Activated T-cell treated with anti-CD3 and anti-CD28 coated beads, Interleukin-2, amount 50 U/mL, for 72 hours (primary cell): ENCODE measurements at places on chromosomes 11 and 22. TPM values are rescaled to one million over a fixed set of nuclear protein-coding genes. Genes with fewer than 3 reads are reported as not detected.

DNA sequence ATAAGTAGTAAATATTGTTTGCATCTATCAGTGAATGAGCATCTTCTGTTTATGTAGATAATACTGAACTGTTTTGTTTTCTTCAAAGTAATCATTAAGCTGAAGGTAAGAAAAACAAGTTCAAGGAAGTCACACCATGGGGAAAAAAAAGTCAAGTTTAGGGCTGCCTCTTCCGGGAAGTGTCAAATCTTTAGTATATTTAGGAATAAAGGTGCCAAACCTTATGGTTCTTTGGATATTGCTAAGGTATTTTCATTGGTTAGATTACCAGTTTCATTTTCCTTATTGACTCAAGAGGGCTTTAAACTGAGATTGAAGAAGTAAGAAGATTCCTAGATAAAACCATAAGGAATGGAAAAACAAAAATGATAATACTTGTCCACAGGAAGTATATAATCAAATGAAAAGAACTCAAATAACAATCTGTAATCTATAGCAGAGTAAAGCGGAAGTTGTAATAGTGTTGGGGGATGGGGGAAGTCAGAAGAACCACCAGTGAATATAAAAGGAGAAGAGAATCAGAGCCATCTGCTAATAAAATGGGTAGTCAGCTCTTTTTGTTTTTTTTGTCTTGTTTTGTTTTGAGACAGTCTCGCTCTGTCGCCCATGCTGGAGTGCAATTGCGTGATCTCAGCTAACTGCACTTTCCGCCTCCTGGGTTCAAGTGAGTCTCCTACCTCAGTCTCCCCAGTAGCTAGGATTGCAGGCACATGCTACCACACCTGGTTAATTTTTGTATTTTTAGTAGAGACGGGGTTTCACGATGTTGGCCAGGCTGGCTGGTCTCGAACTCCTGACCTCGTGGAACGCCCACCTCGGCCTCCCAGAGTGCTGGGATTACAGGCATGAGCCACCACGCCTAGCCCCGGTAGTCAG lies 2.3 kb downstream of the ATM start:
- DNase-seq, result peak; percentile 27

DNA sequence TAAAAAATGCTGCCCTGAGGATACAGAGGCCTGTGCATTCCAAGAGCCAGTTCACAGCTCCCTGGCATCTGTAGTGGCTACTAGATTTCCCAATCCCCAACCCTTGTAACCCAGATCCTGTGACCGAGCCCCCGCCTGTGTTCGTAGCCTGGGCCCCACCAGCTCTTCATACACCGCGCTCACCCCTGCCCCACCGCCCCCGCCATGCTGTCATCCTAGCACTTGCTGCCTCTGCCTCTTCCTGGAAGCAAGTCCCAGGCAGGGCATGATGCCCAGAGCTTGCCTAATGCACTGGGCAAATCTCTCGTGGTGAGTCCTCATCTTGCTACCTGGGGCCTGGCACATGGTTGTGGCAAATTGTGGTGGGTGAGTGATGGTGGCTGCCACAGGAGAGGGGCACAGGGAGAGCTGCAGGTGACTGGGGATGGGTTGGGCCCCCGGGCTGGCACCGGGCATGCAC lies 7.1 kb downstream of the MGAT3 start:
- no peak for DNase-seq

DNA sequence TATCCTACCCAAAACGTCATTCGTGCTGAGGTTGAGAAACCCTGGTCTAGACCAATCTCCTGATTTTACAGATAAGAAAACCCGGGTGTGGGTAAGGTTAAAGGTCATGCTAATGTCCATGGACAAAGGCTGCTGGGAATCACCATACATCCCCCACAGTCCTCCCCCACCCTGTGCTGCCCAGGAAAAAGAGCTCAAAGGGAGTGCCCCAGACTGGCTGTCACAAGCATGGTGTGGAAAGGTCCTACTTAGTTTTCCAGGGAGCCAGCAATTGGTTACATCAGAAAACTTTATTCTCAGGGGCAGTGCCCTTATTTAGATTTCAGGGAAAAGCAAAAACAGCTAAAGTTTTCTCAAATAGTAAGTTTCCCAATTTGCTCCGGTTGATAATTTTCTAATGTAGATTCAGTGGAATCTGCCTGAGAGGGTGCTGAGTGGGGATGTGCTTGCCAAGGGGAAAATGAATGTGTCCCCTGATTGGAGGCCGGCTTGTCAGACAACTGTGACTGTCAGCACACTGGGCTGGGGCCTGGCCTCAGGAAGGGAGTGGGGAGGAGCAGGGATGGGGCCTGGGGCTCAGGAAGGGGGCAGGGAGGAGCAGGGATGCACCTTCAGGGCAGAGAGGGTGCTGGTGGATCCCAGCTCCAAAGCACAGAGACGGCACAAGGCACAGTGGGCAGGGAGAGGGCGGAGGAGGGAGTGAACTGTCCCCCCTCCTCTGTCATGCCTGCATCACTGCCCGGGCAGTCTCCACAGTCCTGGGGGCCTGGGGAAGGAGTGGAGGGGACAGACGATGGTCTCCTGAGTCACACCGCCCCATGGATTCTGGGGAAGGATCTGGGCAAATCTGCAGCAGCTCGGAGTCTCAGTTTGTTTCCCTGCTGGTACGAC lies 263.6 kb downstream of the KIRREL3 start:
- DNase-seq, result no peak

DNA sequence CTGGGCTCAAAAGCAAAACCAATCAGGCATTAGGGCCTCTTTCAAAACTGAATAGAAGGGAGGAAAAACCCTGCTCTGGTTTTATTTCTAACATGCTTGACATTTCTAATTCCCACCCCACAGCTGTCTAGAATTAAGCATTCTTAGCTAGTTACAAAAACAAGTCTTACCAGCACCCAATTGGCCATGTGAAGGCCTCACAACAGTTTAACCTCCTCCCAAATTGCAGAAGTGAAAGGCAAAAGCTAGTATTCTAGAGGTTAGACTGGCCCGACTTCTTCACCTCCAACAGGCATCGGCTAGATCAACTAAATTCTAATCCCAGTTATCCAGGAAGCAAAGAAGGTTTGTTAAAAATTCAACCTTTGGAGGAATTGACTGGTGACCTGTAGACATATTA lies 6.5 kb downstream of the SF1 start:
- no peak for DNase-seq

GRCh38 chr11:35215945-35216344 lies 77.0 kb downstream of the CD44 start:
- DNase-seq, result no peak

DNA sequence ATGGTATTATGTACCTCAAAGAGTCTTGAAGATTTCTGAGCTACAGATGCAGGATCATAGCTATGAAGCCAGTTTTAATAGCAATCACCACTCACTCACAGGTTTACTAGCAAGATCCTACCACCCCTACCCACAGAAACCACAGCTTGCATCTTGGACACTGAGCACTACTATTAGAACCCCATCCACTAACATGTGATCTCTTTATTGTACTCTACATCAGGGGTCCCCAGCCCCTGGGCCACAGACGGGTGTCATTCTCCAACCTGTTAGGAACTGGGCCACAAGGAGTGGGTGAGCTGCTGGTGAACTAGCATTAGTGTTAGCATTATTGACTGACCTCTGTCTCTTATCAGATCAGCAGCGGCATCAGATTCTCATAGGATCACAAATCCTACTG lies 844.8 kb upstream of the CHORDC1 start:
- no peak for DNase-seq

- DNase-seq, result no peak
Observed at GRCh38 chr22:44577391-44578109, 79.5 kb upstream of the RTL6 start.

GRCh38 chr22:16989915-16990314 lies 18.1 kb downstream of the GAB4 start:
- DNase-seq, result no peak

DNA sequence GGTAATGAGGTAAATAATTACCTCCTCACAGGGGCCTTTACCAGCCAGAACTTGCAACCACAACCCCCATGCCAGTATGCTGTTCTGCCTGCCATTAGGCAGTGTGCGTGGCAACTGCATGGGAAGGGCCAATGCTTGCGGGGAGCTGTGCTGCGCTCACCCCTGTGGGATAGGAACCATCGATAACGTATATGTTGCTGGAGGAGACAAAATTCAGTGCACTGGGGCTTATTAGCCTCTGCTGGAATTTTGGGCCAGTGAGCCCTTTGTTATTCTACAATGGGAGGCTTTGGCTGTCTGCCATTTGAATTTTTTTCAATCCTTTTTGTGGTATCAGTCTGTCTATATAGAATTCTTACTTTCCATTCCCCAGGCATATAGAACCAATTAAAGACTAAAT lies 47.3 kb downstream of the PPP2R1B start:
- DNase-seq, result no peak

GRCh38 chr11:59754494-59754858 lies 700 bp upstream of the STX3 start:
- DNase-seq, result peak; percentile 30

DNA sequence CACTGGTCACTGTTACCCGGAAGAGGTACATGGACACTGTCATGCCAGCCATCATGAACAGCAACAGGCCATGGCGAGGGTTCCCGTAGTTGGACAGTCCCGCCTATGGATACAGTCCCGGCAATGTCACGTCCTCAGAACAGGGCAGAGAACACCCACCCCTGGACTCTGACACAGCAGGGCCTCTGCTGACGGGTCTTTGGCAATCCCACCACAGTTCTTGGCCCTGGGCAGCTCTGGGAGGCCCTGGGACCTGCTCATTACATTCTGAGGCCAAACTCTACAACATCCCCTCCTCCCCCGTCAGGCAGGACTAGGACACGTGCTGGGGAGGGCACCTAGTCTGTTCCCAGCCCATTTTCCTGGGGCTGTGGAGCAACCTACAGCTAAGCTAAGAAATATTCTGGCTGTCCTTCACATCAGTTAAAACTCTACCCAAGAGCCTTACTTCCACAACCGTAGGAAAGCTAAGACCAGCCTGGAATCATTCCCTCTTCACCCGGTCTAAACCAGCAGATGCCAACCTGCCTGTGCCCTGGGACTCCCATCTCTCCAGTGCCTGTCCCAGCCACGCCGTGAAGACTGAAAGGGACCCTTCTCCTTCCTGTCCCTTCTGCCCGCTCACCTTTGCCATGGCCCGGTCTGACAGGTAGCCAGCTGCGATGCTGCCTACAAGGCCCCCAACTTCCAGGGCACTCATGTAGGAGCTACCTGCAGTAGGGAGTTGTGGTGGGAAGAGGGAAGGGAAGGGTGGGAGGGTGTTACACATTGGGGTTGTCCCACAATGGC lies 4.5 kb downstream of the SLC37A4 start:
- DNase-seq, result no peak

DNA sequence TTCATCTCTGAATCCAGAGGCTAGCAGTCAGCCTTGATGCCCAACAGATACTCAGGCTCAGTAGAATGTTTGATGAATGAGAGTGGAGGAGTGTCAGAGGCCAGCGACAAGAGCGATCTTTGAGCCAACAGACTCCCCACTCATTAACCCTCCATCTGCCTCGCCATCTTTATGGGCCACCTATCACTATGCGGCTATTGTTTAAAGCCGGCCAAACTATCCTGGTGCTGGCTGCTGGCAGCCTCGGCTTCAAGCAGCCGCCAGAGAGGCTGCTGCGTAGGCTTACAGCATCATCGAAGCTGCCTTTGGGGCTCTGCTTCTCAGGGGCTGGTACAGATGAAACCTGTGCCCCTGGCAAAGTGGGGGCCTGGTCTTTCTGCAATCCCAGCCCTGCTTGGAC lies 525.6 kb downstream of the INSC start:
- DNase-seq, result no peak

GRCh38 chr22:37708580-37709444 lies 12.0 kb downstream of the TRIOBP start:
- DNase-seq, result no peak

DNA sequence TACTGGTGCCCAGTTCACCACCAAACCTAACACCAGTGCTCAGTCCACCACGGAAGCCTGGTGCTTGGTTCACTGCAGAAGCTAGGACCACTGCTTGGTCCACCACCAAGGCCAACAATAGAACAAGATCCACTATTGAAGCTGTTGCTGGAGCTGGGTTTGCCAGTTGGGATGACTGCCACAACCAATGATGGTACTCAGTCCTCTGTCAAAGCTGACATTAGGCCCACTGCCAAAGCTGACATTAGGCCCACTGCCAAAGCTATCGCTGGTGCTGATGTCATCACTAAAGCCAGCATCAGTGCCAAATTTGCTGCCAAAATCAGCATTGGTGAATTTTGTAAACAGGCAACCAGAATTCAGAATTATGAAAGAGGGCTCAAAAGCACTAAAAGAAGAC lies 1850.2 kb upstream of the RAG2 start:
- no peak for DNase-seq

DNA sequence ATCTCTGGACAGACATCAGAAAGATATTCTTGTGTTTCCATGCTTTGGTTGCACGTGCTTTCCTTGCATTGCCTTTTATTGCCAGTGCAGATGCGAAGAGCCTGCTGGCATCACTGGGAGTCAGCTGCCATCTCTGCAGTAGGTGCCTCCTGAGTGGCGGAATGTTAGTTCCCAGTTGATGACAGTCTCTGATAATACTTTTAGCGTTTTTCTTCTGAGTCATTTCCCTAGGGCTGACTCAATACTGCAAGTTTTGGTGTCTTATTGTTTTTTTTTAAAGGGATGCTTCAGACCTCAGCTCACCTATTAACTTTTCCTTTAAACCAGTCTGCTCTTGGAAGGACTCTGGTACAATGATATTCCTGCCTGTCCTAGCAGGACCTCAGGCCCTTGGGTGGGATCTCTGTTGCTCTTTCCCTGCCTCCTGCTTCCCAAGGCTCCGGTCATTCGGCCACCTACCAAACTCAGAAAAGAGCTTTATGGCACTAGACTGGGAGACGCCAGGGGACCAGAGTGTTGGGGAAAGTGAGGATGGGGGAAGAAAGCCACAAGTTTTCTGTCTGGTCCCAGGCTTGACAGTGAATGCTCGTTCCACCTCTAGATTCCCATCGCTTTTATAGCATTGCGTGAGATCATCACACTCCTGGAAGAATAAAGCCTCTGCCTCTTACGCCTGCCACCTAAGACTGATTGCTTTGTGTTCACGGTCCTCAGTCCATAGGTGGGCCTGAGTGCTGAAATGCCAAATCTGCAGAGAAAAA lies 308.7 kb downstream of the DDX10 start:
- DNase-seq, result no peak

The BTBD18 gene
- not detected for total RNA-seq

The IL18 gene
- not detected for total RNA-seq

The XPNPEP3 gene
- total RNA-seq, result 22.5 TPM

The FGF3 gene
- total RNA-seq, result not detected

The KRTAP5-2 gene
- not detected for total RNA-seq

The DEPDC7 gene
- 1.2 TPM for total RNA-seq

The CCDC15 gene
- total RNA-seq, result 9.1 TPM

The CWC15 gene
- total RNA-seq, result 91.4 TPM

The PIK3IP1 gene
- 34.1 TPM for total RNA-seq
